ENCODE measurements at places on chromosomes 16 and 17.

GRCh38 chr16:19776565-19776964 is 58.5 kb downstream of the IQCK start:
- no peak for DNase-seq

DNA sequence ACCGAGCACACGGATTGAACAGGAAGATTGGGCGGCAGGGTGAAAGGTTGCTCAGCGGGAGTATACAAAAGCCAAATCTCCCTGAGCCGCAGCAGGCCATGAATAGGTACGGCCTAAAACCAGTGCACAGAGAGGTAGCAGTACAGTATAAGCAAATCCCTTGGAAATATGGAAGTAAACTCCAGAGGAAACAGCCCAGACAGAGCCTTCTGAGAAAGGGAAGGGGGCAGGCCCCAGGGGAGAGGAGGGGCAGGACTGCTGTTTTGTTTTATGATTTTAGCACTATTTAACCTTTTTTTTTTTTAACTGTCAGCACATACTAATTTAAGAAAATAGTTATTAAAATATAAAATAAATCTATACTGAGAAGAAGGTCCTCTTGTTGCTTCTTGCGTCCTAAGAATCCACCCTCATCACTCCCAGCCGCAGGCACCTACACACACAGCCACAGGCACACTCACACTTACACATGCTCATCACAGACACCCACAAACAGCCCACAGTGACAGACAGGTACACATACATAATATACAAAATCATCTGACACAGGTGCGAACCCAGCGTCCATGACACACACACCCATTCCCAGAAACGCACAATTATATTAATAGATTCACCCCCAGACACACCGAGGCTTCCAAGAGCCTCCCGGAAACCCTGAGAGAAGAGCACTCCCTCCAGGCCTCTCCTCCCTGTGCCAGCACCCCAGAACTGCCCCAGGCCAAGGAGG is 12.8 kb downstream of the PLXDC1 start:
- DNase-seq, result no peak

DNA sequence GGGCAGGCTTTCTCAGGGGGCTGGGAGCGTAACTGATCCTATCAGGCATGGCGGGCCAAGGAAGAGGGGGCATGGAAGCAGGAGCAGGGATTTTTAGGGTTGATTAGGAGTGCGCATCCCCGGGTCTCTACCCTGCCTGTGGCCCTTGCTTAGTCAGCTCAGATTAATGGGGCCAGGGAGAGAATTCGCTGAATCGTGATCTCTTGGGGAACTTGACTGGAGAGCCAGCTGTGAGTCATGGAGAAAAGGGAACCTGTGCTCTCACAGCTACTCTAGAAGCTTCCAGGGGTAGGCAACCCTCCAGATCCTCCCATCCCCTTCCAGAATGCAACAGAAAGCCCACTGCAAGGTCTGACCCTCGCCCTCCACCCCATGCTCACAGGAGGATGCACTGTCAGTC is 3.6 kb downstream of the FOXN1 start:
- no peak for DNase-seq

DNA sequence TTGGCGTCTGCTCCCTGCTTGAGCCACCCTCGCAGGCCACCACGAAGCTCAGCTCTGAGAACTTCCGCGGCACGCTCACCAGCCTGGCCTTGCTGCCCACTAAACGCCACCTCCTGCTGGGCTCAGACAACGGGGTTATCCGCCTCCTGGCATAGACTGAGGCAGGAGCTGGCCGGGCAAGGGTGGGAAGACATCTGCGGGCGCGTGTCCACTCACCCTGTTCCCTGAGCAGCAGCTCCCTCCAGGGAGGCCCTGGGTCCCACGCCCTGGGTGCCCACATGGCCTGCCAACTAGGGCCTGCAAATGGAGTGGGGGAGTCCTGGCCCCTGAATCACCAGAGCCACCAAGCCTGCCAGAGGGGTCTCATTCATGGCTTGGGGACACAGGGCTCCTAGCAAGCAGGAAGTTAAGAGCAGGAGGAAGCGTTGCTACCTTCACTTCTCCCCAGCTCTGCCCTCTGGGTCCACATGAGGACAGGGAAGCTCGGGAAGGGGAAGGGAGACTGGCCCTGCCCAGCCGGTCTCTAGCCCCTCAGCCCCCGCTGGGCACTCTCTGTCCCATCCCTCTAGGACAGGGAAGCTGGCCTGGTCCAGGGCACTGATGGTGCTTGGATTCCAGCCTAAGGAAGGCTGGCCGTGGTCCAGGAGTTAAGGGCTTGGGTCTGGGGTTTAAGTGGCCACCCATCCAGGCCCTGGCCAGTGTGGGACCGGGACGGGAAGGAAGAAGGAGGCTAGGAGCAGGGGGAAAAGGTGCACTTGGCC is 5.0 kb upstream of the SERPINF2 start:
- DNase-seq, result no peak

GRCh38 chr16:22751685-22752084 is 62.3 kb upstream of the HS3ST2 start:
- no peak for DNase-seq

GRCh38 chr17:79864617-79865250 is 25.5 kb upstream of the CBX4 start:
- DNase-seq, result no peak

GRCh38 chr16:84502075-84502474 is 2.4 kb downstream of the MEAK7 start:
- no peak for DNase-seq

DNA sequence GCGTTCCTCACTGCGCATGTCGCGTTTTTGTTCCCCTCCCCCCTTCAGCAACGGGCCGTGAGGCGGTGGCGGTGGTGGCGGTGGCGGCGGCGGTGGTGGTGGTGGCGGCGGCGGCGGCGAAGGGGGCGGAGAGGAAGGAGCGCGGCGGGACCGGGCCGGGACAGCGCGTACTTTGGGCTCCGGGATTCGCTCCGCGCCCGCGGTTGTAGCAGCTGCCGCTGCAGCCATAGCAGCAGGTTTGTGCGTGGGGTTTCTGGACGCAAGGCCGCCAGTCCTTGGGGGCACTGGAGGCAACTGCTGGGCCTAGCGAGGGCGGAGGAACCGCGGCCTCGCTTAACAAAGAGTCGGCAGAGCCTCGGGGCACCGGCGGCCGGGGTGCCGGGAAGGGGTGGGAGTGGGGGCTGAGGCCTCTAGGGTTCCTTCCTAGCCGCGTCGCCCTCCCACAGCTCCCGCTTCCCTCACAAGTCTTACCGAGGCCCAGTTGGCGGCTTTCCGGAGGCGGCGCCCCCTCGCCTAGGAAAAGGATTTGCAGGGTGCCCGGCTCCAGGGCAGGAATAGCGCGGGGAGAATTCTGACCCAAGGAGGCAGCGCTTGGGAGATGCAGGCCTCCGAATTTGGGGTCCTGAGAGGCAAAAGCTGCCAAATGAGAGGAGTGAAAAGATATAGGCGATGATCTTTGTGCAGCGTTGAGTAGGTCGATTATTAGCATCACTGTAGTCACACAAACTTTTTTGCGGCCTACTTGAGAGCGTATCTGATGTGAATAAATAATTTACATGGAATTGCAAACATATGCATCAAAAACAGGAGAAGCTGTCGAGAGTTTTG is at the start of gene DDX42:
Gene DDX42 (plus strand): TSS at position 30 of the 828 bp plus-strand sequence. CDS start 12,880 bp downstream, outside the sequence.
- DNase-seq, result no peak

DNA sequence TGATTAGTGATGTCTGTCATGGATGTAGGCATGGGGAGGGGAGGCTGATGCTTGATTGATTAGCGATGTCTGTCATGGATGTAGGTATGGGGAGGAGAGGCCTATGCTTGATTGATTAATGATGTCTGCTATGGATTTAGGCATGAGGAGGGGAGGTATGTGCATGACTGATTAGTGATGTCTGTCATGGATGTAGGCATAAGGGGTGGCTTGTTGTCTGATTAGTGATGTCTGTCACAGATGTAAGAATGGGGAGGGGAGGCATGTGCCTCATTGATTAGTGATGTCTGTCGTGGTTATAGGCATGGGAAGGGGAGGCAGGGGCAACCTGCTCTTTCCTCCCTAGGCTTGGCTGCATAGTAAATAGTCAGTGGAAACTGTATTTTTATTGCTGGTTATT is 409.4 kb downstream of the HAPSTR1 start:
- DNase-seq, result no peak

DNA sequence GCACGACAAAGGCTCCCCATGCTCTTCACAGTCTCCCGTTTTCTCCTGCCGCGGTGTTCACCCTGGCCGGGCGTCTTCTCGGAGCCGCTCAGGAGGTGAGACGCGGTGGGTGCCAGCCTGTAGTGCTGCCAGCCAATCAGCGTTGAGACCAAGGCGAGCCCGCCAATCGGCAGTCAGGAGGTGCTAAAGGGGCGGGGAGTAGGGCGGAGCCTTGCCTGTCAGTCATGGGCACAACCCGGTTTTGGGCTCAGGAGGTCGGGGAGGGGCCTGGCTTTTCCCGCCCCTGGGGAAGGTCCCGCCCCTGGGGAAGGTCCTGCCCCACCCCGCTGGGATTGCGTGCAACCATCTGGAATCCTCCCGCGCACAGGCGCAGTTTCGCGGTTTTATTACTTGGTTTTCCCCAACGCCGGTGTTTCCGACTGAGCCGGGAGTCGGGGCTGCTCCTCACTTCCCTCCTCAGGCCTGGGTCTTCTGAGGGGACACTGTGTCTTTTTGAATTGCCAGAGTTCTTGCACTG is at the start of gene PRDM7:
Gene PRDM7 (minus strand): TSS at position 92 of the 517 bp plus-strand sequence. CDS start 1,421 bp downstream, outside the sequence.
- peak; percentile 64 for DNase-seq

DNA sequence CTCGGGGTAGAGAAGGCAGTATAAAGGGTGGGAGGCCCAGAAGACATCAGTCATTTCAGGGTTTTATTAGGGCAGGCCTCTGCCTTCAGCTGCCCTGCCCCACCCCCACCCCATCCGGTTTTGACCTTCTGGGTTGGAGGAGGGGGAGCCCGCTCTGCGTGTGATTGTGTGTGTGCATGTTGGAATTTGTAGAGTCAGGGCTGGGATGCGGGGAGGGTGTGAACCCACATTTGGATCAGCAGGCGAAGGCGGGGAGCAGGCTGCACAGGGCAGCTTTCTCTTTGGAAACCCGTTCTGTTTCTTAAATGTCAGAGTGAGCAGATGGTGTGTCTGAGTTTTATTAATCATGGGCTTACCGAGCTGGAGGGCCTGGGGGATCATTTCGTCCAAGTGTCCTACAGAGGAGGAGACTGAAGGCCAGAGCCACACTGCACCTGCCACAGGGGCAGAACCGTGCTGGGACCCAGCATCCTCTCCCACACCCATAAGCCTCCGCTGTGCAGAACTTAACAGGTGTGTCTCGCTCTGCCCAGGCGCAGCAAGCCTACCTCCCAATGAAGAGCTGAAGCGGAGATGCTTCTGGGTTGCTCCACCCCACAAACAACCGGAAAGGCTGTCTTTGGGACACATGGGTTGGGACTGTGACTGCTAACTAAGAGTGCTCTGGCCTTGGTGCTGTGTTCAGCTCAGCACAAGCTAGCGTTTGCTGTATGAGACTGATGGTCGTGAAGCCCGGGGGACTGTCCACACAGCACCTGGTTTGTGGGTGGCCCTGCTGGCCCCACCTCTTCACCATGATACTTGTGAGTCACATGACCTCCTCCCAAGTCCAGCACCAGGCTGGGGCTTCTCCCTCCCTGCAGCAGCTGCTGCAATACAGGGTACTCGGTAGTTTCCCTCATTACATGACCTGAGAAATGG is 70.9 kb upstream of the GSE1 start:
- no peak for DNase-seq

DNA sequence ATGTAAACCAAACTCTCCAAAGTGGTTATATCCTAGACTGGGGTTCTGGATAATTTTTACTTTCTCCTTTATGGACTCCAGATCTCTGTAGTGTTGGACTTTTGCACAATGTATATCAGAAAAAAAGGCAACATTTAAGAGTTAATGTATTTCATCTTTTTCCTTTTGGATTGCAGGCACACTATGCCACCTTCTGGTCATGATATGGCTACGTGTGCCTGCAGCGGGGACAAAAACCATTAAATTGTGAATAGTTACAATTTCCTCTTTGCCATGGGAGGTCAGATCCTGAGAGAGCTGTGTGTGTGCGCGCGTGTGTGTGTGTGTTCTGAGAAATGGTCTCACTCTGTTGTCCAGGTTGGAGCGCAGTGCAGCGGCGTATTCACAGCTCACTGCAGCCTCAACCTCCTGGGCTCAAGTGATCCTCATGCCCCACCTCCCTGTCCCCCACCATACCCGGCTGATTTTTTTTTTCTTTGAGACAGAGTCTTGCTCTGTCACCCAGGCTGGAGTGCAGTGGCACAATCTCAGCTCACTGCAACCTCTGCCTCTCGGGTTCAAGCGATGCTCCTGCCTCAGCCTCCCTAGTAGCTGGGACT is 4.3 kb upstream of the SGF29 start:
- DNase-seq, result no peak

DNA sequence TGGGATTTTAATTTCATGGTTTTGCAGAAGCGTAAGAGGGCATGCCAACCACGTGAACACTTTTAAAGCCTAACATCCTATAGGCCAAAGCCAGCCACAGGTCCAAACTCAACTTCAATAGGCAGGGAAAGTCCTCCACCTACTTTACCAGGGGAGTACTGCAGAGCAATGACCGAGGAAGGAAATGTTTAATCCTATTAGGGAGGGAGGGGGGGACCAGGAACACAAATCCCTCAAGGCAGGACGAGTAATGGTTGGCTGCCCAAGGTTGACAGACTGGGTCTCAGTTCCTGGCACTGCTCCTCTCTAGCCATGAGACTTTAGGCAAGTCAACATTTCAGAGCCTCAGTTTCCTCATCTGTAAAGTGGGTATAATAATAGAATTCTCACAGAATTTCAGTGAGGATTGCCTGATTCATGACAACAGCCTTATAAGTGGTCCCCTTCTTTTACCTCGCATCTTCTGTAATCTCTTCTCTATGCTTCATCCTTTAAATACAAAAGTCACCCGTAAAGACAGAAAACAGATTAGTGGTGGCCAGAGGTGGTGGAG is 315.8 kb downstream of the HAPSTR1 start:
- DNase-seq, result no peak

DNA sequence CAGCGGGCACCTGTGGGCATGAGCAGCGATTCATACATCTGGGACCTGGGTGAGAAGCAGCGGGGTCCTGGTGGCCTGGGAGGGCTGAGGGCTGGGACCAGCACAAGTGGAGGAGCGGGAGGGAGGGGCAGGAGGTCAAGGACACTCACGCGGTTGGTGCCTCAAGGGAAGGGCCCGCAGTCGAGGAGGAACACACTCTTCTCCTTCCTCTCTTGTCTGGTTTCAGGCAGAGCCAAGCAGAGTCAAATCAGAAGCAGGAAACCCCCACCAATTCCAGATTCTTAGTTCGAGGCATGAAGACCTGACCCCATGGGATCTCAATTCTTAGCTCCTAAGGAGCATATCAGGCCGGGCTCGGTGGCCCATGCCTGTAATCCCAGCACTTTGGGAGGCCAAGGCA is 15.7 kb downstream of the DNAI2 start:
- DNase-seq, result no peak

All from Panc1 (cell line).